Ovary (tissue), 10 donors: ENCODE measurements at places on chromosomes 2 and 18. TPM values are rescaled to one million over a fixed set of nuclear protein-coding genes. Genes with fewer than 3 reads are reported as not detected.

- DNase-seq = no peak
- H3K27ac ChIP-seq = no peak overlapping the region
- H3K36me3 ChIP-seq = no peaks in the 10 kb centered on the region
- H3K27me3 ChIP-seq = no peaks in the 10 kb centered on the region
- H3K4me3 ChIP-seq = no peak overlapping the region
Measured at GRCh38 chr2:150219861-150220260, 267.6 kb downstream of the RND3 start.

DNA sequence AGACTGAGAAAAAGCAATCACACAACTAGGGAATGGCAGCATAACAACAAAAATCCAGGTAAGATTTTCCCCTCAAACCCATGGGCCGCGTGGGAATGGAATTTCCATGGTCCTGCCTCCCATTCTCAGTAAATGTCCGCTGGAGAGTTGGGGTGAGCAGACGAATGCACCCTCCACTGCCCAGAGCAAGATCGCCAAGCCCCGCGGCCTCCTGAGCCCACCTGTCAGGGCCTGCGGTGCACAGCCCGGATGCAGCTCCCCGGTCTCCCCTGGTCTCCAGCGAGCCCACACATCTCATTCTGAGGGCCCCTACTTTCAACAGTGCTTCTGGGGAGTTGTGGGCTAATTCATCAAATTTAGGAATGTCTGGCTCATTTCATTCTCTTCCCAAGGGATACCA lies 327.4 kb upstream of the HS6ST1 start:
- DNase-seq = no peak
- no peaks in the 10 kb centered on the region for H3K4me1 ChIP-seq
- H3K27me3 ChIP-seq = no peaks in the 10 kb centered on the region
- no peak overlapping the region for H3K4me3 ChIP-seq
- H3K27ac ChIP-seq = no peak overlapping the region

CHRND gene
- total RNA-seq = 0.40 TPM

SIGLEC15 gene
- total RNA-seq = 0.13 TPM

GTF3C2 gene
- total RNA-seq = 57.7 TPM

GRCh38 chr2:24183366-24184069 lies 8.7 kb downstream of the FAM228A start:
- no peaks in the 10 kb centered on the region for H3K4me1 ChIP-seq
- H3K4me3 ChIP-seq = no peak overlapping the region
- H3K36me3 ChIP-seq = no peaks in the 10 kb centered on the region
- H3K27ac ChIP-seq = no peak overlapping the region

GPR45 gene
- total RNA-seq = not detected

ARHGAP15 gene
- total RNA-seq = 1.6 TPM

- DNase-seq = no peak
Measured at GRCh38 chr18:76212960-76213359, 282.1 kb downstream of the ZNF516 start.

KCTD1 gene
- 22.1 TPM for total RNA-seq

GRCh38 chr2:179745635-179746256 lies 115.7 kb downstream of the ZNF385B start:
- no peak for DNase-seq
- H3K27ac ChIP-seq = no peak overlapping the region
- H3K36me3 ChIP-seq = no peaks in the 10 kb centered on the region
- H3K4me1 ChIP-seq = no peaks in the 10 kb centered on the region

DNA sequence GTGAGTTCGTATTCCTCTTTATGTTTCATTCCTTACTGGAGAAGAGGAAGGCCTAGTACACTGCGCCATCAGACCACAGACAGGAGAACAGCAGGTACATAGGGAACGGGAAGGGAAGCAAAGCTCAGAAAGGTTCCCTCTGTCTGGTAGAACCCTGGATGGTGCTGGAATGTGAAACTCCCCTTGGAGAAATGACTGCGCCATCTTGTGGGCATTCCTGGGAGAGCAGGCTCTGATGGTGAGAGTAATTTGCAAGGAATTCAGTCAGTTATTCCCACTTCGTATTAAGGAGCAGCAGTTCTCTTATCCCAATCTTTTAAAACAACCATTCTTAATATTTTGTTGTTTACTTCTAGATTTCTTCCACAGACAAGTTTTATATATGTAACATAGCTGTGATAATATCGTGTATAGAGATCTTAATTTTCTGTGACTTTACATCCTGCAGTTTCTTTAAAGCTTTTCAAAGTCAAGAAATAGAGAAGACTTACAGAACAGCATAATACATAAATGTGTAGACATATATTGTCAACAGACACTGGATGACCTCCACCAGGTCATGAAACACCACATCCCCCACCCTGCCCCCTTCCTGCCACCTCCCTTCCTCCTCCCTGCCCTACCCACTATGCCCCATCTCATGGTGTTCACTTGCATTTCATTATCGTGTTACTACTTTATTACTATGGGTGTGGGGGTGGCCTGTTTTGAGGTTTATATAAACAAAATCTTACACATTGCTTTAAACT lies 83.9 kb downstream of the ARHGEF4 start:
- no peaks in the 10 kb centered on the region for H3K27me3 ChIP-seq
- no peaks in the 10 kb centered on the region for H3K36me3 ChIP-seq
- no peak overlapping the region for H3K4me3 ChIP-seq
- no peak for DNase-seq
- H3K27ac ChIP-seq = no peak overlapping the region

DNA sequence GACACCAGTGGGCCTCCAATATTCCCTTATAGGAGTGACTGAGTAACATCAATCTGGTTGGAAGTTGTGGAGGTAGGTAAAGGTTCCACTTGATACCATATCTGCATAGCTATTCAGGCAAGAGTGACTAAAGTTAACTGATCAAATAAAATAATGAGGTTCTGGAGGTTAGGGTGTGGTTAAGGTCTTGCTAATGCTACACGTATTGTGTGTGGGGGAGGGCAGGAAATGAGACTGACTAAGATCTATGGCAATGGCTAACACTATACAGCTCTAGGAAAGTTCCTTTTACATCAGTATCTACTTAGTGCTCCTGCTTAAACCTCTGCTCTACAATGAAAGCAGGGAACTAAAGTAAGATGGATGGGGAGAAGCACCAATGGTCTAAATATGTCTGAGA lies 149.1 kb upstream of the MGAT5 start:
- H3K27me3 ChIP-seq = no peaks in the 10 kb centered on the region
- no peak overlapping the region for H3K27ac ChIP-seq
- no peaks in the 10 kb centered on the region for H3K4me1 ChIP-seq

- DNase-seq = no peak
- H3K4me1 ChIP-seq = peaks cover 6% of the 10 kb centered on the region
Measured at GRCh38 chr2:121388371-121388770, 103.4 kb upstream of the TFCP2L1 start.

- H3K4me3 ChIP-seq = no peak overlapping the region
- H3K27ac ChIP-seq = no peak overlapping the region
- H3K4me1 ChIP-seq = peaks cover 9% of the 10 kb centered on the region
Measured at GRCh38 chr2:235005603-235006259, 53.9 kb downstream of the SH3BP4 start.

- no peaks in the 10 kb centered on the region for H3K36me3 ChIP-seq
- H3K4me3 ChIP-seq = no peak overlapping the region
- no peaks in the 10 kb centered on the region for H3K4me1 ChIP-seq
- H3K27ac ChIP-seq = no peak overlapping the region
- no peak for DNase-seq
Measured at GRCh38 chr18:47050468-47050867, 15.0 kb upstream of the ELOA2 start.

CCL20 gene
- not detected for total RNA-seq
